Activated naive CD4-positive, alpha-beta T cell (primary cell): ENCODE measurements at places on chromosomes 2 and 18.

GRCh38 chr2:237464757-237465391 lies 22.2 kb upstream of the MLPH start:
- no peak for DNase-seq

DNA sequence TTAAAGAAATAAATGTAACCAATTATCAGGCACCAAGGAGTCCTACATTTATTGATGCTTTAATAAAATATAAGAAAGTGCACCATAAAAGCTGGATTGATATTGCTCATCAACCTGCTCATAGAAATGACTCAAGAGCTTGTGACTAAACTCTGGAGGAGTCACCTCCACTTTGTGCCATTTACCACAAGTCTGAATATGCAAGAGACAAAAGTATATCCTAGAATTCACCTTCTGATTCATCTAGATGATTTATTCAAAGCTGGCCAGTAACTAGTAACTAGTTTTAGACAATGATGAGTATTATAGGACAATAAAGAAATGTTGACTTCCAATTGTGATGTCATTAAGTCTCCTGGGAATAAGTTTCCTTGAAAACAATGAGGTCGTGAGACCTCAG lies 146.0 kb upstream of the SOX11 start:
- no peak for DNase-seq

- no peak for DNase-seq
These were observed 46.3 kb downstream of the ITSN2 start for GRCh38 chr2:24313744-24314632.

GRCh38 chr2:225400060-225400511 lies 576 bp downstream of the NYAP2 start:
- DNase-seq, result no peak

DNA sequence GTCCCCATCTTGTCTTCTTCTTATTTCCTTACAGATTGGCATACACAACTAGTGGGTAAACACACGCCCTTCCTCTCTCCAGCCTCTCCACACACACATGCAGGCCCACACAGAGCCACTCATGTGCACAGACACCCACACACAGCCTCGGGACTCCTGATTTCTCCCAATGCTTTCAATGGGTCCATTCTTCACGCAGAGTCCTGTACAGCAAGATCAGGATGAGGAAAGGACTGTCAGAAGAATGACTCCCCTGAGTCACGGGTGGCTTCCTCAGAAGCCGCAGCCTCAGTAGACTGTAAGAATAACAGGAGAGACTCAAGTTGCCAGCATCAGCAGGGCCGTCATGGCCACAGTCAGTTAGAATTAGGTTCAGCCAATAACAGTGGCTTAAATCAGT lies 109.1 kb upstream of the GLI2 start:
- no peak for DNase-seq

GRCh38 chr2:207046724-207047123 lies 107.4 kb downstream of the CPO start:
- no peak for DNase-seq

- DNase-seq, result no peak
These were observed 41.4 kb upstream of the TNP1 start for GRCh38 chr2:216901273-216901672.

GRCh38 chr2:136257893-136258292 lies 139.9 kb upstream of the CXCR4 start:
- DNase-seq, result no peak

- DNase-seq, result no peak
These were observed 58.8 kb downstream of the ACKR3 start for GRCh38 chr2:236628256-236628901.

- no peak for DNase-seq
These were observed 423.6 kb upstream of the TNP1 start for GRCh38 chr2:217283460-217283859.

- no peak for DNase-seq
These were observed 34.4 kb downstream of the CD28 start for GRCh38 chr2:203740871-203741281.

DNA sequence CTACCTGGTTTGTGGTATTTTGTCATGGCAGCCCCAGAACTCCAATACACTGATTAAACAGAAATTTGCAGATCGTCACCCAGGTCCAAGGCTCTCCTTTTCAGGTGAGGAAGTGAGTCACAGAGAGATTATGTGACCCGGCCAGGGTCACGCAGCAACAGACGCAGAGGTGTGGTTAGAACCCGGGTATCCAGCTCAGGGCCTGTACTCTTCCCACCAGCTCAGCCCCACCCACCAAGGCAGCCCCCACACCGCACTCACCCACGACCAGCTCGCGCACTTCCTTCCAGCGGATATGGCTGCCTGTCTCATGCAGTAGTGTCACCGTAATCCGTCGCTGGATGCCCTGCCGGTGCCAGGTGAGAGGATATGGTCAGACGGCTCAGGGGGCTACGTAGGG lies 48.1 kb downstream of the AQP12A start:
- no peak for DNase-seq

DNA sequence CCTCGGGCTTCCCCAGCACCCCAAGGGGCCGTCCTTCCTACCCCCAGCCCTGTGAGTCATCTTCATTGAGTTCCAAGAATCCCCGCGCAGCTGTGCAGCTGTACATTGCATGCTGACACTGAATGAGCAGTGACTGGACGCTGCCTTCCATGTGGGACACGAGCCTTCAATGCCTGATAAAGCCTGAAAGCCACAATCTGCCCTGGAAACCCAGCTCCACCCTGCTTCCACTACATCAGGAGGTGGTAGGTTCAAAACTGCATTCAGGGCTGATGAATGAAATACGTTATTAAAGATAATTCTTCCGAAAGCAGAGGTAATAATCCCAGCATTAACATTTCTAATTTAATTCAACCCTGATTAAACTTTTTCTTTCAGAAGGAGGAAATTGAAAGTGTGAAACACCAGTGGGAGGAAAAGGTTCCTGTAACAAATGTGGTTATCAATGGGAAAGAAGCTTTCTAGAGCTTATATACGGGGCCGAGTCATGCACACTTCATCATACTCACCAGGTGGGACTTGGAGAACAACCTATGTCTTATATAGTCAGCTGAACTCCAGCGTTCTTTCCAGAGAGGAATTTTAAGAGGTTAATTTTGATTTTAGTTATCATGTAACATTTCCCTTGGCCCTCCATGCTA lies 360.1 kb downstream of the LPIN1 start:
- no peak for DNase-seq

- DNase-seq, result no peak
These were observed 16.5 kb downstream of the SCG2 start for GRCh38 chr2:223585666-223586065.

DNA sequence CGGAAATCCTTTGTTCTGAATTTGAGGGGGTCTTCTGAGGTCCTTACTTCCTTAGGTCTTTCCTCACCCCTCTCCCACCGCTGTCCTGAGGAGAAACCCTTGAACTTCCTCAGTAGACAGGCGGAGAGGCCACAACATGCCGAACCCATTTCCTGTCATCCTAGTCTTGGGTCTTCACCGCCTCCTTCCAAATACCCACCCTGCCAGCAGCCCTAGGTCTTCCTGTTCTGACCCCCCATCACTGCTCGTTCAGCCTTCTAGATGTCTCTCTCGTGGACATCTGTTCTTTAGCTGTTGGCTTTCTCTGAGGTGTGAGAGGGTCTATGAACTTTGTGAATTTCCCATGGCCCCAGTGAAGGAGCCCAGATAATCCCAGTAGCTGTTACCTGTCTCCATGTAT lies 27.2 kb upstream of the CYP27A1 start:
- no peak for DNase-seq

GRCh38 chr2:18401471-18401870 lies 159.0 kb downstream of the RDH14 start:
- no peak for DNase-seq

GRCh38 chr18:5601188-5601624 lies 57.4 kb upstream of the EPB41L3 start:
- DNase-seq, result no peak

GRCh38 chr2:159185401-159186130 lies 100.9 kb downstream of the WDSUB1 start:
- no peak for DNase-seq

DNA sequence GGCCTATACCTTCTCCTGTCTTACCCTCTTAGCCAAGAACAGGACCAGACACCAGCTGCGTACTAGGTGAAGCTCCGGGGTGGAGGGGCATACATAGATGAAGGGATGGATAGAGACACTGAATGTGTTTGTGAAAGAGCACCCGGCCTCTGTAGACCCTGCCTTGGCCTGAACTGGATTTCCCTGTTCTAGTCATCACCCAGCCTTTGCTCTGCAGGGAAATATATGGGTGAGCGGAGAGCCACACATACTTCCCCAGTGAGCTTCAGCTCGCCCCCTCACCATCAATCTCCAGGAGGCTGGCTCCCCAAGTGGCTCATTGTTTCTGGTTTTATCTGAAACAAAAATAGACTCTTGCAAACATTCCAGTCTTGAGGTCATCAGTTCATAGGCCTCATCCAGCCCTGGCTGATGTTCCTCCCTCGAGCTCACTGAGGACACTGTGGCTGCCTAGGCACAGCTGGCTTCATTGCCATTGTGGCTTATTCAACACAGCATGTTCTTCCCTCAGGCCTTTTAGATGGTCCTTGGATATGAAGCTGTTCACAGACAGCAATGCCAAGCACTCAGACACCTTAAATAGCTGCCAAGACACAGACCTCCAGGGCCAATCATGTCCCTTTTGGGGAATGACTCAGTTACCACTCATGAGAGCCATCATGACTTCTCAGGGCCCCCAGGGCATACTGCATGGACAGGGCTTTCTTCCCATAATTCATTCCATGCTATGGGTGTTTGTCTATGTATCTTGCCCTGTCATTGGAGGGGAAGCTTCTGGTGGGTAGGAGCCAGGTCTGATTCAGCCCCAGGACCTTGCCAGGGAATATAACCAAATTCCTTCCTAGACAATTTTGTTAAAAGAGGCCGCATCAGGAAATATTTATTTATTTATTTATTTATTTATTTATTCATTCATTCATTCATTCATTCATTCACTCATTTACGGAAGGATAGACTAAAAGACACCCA lies 82.4 kb downstream of the TTC32 start:
- no peak for DNase-seq

- no peak for DNase-seq
These were observed 18.2 kb upstream of the ADAM17 start for GRCh38 chr2:9573840-9574239.
